ENCODE measurements at places on chromosomes 7 and 10.
A peak's percentile ranks its signal among the peaks of the same experiment; 100 is the strongest.

DNA sequence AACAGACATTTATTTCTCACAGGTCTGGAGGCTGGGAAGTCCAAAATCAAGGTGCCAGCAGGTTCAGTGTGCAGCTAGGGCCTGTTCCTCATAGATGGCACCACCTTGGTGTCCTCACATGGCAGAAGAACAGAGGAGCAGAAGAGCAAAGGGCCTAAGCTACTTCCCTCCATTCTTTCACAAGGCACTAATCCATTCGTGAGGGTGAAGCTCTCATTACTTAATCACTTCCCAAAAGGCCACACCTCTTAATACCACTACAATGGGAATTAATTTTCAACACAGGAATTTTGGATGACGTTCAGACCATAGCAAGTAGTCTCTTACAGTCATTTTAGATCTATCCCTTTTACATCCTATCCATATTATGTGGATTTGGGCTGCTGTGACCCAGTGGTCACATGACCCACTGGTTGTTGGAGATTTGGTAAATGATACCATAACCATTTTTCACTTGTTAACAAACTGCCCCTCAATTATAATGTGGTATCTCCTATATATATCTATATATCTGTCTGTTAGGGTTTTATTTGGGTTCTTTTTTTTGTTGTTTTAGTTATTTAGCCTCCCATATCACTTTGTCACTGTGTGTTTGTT lies 63.4 kb downstream of the BBS9 start:
- no peak for DNase-seq

- DNase-seq, result peak; percentile 56
These were observed 26.1 kb upstream of the CCNJ start for GRCh38 chr10:96017191-96017687.

GRCh38 chr7:129832701-129833227 lies 120.0 kb downstream of the UBE2H start:
- no peak for DNase-seq

GRCh38 chr10:113304726-113305125 lies 248.1 kb upstream of the HABP2 start:
- DNase-seq, result no peak

DNA sequence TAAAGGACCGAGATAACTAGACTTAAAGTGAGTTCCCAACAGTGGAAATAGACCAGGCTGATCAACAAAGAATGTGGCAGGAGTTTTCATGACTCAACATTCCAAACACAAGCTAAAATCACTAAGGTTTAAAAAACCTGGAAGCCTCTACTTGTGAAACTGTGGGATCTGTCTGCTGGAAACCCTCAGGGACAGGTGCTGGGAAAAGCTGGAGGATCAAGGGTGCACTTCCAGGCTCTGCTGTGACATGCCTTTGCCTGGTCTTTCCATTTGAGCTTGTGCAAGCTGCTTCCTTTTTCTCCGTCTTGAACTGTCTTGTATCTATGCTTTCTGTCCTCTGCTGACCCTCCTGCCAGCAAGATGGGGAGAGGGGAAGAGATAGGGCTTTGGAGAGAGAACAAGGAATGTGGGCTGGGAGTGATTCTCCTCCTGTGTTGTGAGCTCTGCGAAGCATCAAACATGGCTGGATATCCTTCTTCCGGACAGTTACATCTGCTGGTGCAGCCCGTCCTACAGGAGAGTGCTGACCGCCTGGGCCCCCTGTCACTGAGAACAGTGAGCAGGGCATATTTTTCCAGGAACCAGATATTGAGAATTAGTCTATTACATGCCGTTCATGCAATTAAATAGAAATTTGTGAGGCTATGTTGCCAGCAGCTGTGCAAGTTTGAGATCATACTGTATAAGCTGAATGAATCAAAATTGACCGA lies 25.5 kb downstream of the ARHGAP22 start:
- DNase-seq, result no peak

DNA sequence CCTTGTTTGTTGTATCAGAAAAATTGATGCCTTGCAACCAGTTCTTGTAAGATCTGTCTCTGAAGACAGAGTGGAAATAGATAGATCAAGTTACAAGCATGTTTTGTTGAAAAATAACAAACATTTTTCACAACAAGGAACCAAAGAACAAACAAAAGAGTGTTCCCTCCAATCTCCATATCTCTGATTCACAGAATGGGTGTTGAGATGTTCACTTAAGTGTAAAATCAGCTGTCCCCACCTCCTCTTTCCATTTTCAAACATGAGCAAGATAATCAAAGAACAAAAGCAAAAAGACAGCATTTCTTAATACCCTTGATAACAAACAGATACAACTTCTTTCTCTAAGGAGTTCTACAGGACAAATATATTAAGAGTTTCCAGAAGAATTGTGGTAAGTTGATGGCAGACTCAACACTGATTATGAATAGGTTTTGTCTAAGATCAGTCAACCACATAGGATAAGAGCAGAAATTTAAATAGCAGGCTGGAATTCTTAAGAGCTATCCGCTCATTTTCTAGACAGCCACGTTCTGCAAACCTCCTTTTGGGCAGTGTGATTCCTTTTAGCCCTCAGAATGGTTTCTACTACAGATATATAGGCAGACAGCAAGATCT lies 970.9 kb upstream of the AUTS2 start:
- DNase-seq, result no peak

- no peak for DNase-seq
These were observed 323.0 kb upstream of the PODXL start for GRCh38 chr7:131879424-131879823.

DNA sequence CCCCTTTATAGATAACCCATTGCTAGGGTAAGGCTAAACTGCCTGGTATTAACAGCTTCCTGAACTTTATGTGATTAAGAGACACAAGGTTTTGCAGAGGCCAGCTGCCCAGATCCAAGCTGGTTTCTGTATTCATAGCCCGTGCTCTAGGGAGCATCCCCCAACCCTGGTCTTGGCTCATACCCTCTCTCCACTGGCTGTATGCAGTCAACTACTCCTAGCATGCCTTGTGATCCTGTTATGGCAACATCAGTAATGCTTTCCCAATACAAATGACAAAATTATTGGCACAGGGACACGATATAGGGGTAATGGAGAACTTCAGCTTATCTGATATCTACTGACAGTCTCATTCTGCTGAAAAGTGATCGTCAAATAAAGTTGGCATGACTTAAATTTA lies 202.8 kb upstream of the MKLN1 start:
- DNase-seq, result no peak

Data from SHP77 (cell line).